ENCODE measurements at places on chromosomes 3 and 15. TPM values are rescaled to one million over a fixed set of nuclear protein-coding genes. Genes with fewer than 3 reads are reported as not detected.
A peak's percentile ranks its signal among the peaks of the same experiment; 100 is the strongest.

GRCh38 chr3:119933207-119933606, 151.3 kb downstream of the NR1I2 start:
- H3K4me1 ChIP-seq, result peaks cover 7% of the 10 kb centered on the region
- no peak overlapping the region for H3K4me3 ChIP-seq
- H3K36me3 ChIP-seq, result no peaks in the 10 kb centered on the region
- no peak for DNase-seq
- H3K27ac ChIP-seq, result no peak overlapping the region

GRCh38 chr15:41727143-41727542, 47.1 kb upstream of the MAPKBP1 start:
- no peak for DNase-seq
- H3K36me3 ChIP-seq, result no peaks in the 10 kb centered on the region
- H3K27ac ChIP-seq, result no peak overlapping the region
- no peak overlapping the region for H3K4me3 ChIP-seq
- no peaks in the 10 kb centered on the region for H3K4me1 ChIP-seq

ITPKA gene
- 1.1 TPM for total RNA-seq

- H3K4me1 ChIP-seq, result no peaks in the 10 kb centered on the region
- H3K4me3 ChIP-seq, result no peak overlapping the region
- H3K36me3 ChIP-seq, result no peaks in the 10 kb centered on the region
- no peak for DNase-seq
- H3K27me3 ChIP-seq, result no peaks in the 10 kb centered on the region
- no peak overlapping the region for H3K27ac ChIP-seq
These were observed 356.0 kb downstream of the ZPLD1 start for GRCh38 chr3:102790747-102791325.

TNIK gene
- total RNA-seq, result 1.5 TPM

TMCO5A gene
- not detected for total RNA-seq

- DNase-seq, result no peak
- H3K4me1 ChIP-seq, result no peaks in the 10 kb centered on the region
- H3K27me3 ChIP-seq, result peaks cover 8% of the 10 kb centered on the region
- H3K27ac ChIP-seq, result no peak overlapping the region
- H3K4me3 ChIP-seq, result no peak overlapping the region
- peaks cover 5% of the 10 kb centered on the region for H3K36me3 ChIP-seq
These were observed 50.6 kb downstream of the WNT7A start for GRCh38 chr3:13829311-13829710.

GJD2 gene
- 3.3 TPM for total RNA-seq

- DNase-seq, result no peak
- H3K27me3 ChIP-seq, result no peaks in the 10 kb centered on the region
- no peaks in the 10 kb centered on the region for H3K4me1 ChIP-seq
These were observed 521.5 kb downstream of the GRM7 start for GRCh38 chr3:7382293-7383010.

DNA sequence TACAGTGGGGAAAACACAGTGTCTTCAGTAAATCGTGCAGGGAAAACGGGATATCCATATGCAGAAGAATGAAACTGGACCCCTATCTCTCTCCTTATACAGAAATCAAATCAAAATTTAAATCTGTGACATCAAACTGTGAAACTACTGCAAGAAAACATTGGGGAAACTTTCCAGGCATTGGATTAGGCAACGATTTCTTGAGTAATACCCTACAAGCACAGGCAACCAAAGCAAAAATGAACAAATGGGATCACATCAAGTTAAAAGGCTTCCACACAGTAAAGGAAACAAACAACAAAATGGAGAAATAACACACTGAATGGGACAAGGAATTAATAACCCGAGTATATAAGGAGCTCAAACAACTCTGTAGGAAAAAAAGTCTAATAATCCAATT, 165.3 kb downstream of the PLCL2 start:
- no peak overlapping the region for H3K4me3 ChIP-seq
- H3K27ac ChIP-seq, result no peak overlapping the region
- no peaks in the 10 kb centered on the region for H3K27me3 ChIP-seq
- peaks cover 26% of the 10 kb centered on the region for H3K4me1 ChIP-seq

DNA sequence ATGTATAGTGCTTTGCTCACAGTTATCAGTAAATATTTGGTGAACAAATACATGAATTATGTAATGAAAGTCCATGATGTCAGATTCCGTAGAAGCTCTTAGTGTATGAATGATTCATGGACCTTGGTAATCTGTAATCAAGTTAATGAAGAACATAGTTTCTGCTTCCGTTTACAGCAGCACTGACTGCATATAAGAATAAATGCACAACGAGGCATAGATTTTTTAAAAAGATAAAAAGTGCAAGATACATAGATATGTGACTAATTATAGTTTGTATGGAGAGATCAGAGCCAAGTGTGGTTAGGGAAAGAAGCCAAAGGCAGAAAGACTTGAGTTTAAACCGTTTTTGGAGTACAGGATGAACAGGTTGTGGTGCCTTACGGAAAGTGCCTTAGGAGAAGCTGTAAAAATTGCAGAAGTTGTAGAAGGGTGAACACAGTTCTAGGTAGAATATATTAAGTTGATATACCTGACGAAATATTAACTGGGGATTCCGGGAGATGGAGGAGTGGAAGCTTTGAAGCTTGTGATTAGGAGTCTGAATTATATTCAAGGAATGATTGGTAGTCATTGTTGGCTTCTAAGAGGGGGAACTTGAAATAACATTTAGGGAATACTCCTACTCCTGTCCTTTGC, 293.1 kb downstream of the NLGN1 start:
- H3K36me3 ChIP-seq, result no peaks in the 10 kb centered on the region
- H3K4me3 ChIP-seq, result no peak overlapping the region
- no peaks in the 10 kb centered on the region for H3K27me3 ChIP-seq
- no peak for DNase-seq
- peaks cover 4% of the 10 kb centered on the region for H3K4me1 ChIP-seq

DNA sequence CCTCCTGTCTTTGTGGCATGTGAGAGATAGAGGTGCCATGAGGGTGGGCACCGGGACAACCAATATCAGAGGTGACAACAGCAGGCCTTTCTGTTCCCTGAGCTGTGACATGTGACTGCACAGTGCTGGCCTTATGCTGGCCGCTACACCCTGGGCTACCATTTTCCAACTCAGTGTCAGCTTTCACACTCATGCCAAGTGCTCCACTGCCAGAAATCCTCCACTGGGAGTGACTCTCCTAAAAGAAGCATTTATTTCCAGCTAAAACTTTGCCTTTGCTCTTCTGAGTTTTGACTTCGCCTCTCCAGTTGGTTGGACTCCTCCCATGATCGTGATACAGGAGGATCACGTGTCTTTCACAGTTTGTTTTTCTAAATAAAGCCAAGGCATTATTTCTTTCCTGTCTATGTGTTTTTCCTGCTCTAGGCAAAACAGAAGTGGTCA, 31.4 kb downstream of the CA12 start:
- no peak overlapping the region for H3K4me3 ChIP-seq
- H3K27ac ChIP-seq, result no peak overlapping the region
- no peaks in the 10 kb centered on the region for H3K36me3 ChIP-seq
- no peak for DNase-seq

GRCh38 chr3:178203165-178203564, 333.1 kb upstream of the KCNMB2 start:
- H3K4me3 ChIP-seq, result no peak overlapping the region
- H3K4me1 ChIP-seq, result peaks cover 11% of the 10 kb centered on the region
- peaks cover 2% of the 10 kb centered on the region for H3K27me3 ChIP-seq
- no peak for DNase-seq

GRCh38 chr15:92663250-92663951, 7.8 kb upstream of the FAM174B start:
- DNase-seq, result no peak
- peaks cover 4% of the 10 kb centered on the region for H3K36me3 ChIP-seq
- no peak overlapping the region for H3K4me3 ChIP-seq
- H3K4me1 ChIP-seq, result peaks cover 20% of the 10 kb centered on the region
- H3K27me3 ChIP-seq, result peaks cover 10% of the 10 kb centered on the region

ACSBG1 gene
- not detected for total RNA-seq

DNA sequence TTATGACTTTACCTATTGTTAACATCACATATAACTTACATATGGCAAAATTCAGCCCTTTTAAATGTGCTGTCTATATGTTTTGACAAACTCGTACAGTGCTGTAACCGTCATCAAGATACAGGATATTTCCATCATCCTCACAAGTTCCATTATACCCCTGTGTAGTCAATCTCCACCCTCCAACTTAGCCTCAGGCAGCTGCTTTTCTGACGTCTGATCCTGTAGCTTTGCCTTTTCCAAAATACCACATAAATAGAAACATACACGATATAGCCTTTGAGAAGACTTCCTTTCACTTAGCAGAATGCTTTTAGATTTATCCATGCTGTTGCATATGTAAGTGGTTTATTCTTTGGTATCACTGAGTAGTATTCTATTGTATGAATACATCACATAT, 47.1 kb downstream of the SLC12A1 start:
- H3K36me3 ChIP-seq, result no peaks in the 10 kb centered on the region
- DNase-seq, result no peak
- peaks cover 7% of the 10 kb centered on the region for H3K27me3 ChIP-seq
- peaks cover 3% of the 10 kb centered on the region for H3K4me1 ChIP-seq
- no peak overlapping the region for H3K27ac ChIP-seq

DNA sequence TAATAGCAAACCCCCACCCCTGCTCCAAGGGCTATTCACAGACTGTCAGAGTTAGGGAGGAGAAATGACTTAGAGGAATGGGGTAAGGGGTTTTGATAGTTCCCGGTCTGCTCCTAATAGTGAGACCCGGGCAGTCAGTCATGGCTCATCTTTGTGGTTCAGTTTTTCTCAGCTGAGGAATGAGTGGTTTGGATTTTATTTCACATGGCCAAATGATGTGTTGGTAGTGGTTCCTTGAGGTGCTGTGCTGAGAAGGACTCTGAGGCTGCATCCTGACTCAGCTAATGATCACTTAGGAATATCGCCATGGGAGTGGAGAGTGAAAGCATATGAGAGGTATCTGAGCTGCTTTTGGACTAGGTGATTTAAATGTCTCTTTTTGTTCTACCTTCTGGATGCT, 80.2 kb downstream of the LPP start:
- H3K27ac ChIP-seq, result no peak overlapping the region
- DNase-seq, result no peak
- no peaks in the 10 kb centered on the region for H3K4me1 ChIP-seq
- H3K36me3 ChIP-seq, result no peaks in the 10 kb centered on the region
- H3K4me3 ChIP-seq, result no peak overlapping the region
- peaks cover 2% of the 10 kb centered on the region for H3K27me3 ChIP-seq

LRRN1 gene
- 127 TPM for total RNA-seq

ADGRG7 gene
- total RNA-seq, result not detected

GRCh38 chr15:41631880-41632470, 28.2 kb upstream of the MGA start:
- no peak overlapping the region for H3K4me3 ChIP-seq
- no peaks in the 10 kb centered on the region for H3K36me3 ChIP-seq

CIB1 gene
- 8.0 TPM for total RNA-seq

GOLGA6A gene
- 0.83 TPM for total RNA-seq

RBPMS2 gene
- 2.0 TPM for total RNA-seq

GRCh38 chr3:129687586-129688125, 81.2 kb upstream of the PLXND1 start:
- H3K27me3 ChIP-seq, result peaks cover 2% of the 10 kb centered on the region
- H3K27ac ChIP-seq, result no peak overlapping the region
- no peaks in the 10 kb centered on the region for H3K36me3 ChIP-seq
- H3K4me3 ChIP-seq, result no peak overlapping the region

PEX5L gene
- 41.0 TPM for total RNA-seq

GPR62 gene
- total RNA-seq, result 0.44 TPM

DNA sequence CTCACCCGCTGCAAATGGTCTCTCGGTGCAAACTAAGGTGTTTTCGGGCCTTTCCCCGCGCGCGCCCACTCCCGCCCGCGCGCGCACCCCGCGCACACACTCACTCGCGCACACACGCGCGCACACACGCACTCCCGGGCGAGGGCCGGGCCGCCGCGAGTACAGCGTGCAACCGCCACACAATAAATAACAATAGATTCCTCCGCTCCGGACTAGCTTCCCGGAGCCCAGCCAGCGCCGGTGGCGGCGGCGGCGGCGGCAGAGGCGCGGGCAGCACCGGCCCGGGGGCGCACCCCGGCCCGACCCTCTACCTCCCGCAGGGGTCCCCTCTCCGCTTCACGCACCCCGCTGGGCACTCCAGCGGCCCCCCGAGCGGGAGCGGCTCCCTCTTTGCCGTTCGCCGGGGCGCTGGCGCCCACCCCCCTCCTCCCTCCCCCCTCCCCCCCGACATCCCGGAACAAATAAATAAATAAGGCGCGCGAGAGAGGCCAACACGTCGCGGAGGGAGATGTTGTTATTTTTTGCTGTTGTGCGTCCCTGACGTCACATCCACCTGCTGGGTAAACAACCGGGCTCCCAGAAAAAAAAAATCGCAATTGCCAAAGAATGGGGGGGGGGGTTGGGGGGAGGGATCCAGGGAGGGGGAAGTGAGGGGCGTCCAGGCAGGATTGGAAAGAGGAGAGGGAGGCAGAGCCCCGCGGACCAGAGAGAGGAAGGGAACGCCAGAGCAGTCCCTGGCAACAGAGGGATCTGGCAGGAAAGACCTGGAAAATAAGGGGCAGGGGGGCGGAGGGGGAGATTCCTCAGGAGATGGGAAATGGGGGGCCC, at the start of gene FOXP1:
Gene FOXP1, minus strand, starts transcription at position 163 of the 828 bp plus-strand sequence. CDS start 385,347 bp downstream, outside the sequence.
- peak within 1 kb of the TSS; percentile 95 for H3K4me3 ChIP-seq
- DNase-seq, result peak; percentile 56
- peak within 1 kb of the TSS; percentile 8 for H3K27ac ChIP-seq
- peaks cover 6% of the 10 kb centered on the region for H3K27me3 ChIP-seq
- peaks cover 3% of the 10 kb centered on the region for H3K4me1 ChIP-seq

DNA sequence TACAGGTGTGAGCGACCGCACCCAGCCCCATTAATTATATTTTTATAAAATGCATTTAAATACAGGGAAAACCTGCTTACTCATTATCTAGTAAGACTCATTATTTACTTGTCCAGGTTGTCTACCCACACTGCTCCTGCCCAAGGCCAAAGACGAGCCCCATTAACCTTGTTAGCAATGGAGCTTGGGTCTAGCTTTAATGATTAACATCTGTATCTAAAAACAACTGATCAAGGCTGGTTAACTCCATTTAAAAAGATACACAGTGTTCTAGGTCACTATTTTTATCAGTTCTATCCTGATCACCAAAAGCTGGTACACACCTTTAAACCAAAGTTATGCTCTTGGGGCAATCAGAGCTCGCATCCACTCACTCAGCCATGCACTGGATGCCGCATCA, 10.4 kb upstream of the NCKIPSD start:
- peak overlapping the region; percentile 77 for H3K27ac ChIP-seq
- no peak for DNase-seq
- peaks cover 4% of the 10 kb centered on the region for H3K27me3 ChIP-seq

- no peaks in the 10 kb centered on the region for H3K27me3 ChIP-seq
- H3K36me3 ChIP-seq, result no peaks in the 10 kb centered on the region
- no peak overlapping the region for H3K4me3 ChIP-seq
- H3K27ac ChIP-seq, result no peak overlapping the region
These were observed 36.2 kb upstream of the MGLL start for GRCh38 chr3:127858521-127858920.

GRCh38 chr15:34810443-34811129, 15.2 kb upstream of the ACTC1 start:
- H3K27me3 ChIP-seq, result peaks cover 1% of the 10 kb centered on the region
- H3K36me3 ChIP-seq, result no peaks in the 10 kb centered on the region
- no peak overlapping the region for H3K27ac ChIP-seq
- no peak for DNase-seq

GRCh38 chr3:16247282-16248061, 17.3 kb downstream of the DPH3 start:
- H3K4me3 ChIP-seq, result no peak overlapping the region
- H3K27me3 ChIP-seq, result no peaks in the 10 kb centered on the region
- H3K27ac ChIP-seq, result peak overlapping the region; percentile 94
- peaks cover 21% of the 10 kb centered on the region for H3K4me1 ChIP-seq

GRCh38 chr3:135809021-135809634, 156.4 kb upstream of the PPP2R3A start:
- no peak for DNase-seq
- H3K4me3 ChIP-seq, result no peak overlapping the region
- H3K4me1 ChIP-seq, result peaks cover 24% of the 10 kb centered on the region
- H3K36me3 ChIP-seq, result no peaks in the 10 kb centered on the region
- no peak overlapping the region for H3K27ac ChIP-seq

Data from glutamatergic neuron (in vitro differentiated cells).